ENCODE measurements at places on chromosomes 11 and 22. TPM values are rescaled to one million over a fixed set of nuclear protein-coding genes. Genes with fewer than 3 reads are reported as not detected.
A peak's percentile ranks its signal among the peaks of the same experiment; 100 is the strongest.

DNA sequence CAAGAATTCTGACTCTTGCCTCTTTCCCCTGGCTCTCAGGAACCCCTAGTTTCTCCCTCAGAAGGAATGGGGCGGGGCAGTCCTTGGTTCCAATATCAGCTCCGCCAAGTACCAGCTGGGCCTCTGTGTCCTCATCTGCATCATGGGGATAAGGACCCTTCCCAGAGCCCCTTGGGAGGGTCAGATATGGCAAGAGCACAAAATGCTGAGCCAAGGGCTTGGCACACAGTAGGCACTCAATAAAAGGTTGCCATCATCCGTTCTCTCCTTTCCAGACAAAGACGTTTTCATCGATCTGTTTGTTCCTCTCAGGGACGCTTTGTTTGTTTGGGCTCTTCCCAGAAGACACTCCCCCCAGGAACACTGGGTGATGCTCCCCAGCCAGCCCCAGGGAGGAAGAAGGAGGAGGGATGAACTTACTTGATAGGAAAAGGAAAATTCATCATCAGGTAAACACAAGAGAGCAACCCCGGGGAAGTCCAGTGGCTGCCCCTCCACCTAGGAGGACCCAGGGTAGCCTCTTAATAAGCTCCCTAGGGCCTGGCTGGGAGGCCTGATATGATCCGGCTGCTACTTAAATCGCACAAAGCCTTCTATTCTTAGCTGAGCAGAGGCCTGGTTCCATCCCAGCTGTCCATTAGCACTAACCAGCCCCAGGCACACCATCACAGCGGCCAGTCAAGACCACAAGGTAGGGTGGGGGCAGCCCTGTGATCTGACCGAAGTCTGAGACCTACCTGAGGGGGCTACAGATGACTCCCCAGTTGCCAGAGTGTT lies 19.6 kb downstream of the GDPD5 start:
- H3K27ac ChIP-seq, result no peak overlapping the region
- no peaks in the 10 kb centered on the region for H3K36me3 ChIP-seq
- no peak for DNase-seq
- peaks cover 58% of the 10 kb centered on the region for H3K4me1 ChIP-seq
- no peaks in the 10 kb centered on the region for H3K27me3 ChIP-seq

DNA sequence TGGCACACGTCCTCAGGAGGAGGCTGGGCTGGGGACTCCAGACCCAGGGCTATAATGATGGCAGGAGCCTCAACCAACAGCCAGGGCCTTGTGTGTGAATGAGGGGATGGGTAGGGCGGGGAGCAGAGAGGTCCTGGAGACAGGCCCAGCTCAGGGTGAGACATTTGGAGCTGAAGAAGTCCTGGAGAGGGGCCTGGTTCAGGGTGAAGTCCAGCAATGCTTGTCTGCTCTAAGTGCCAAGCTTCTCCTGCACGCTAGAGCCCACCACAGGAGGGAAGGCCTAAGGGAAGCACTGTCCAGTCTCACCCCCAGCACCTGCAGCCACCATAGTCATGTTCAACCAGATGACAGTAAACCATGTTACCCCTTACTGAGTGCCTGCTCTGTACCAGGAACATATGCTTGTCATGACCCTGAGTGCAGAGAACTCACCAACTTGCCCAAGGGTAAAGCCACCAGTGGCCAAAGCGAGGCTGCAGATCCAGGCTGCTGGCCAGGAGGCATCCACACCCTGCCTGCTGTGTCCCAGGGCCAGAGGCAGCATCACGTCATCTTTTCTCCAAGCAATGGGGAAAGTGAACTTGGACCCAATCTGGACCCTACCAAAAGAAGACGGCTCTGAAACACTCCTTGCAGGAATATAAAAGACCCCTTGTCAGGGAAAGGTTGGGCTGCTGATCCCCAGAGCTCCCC lies 24.0 kb downstream of the LMO1 start:
- no peak overlapping the region for H3K27ac ChIP-seq
- H3K27me3 ChIP-seq, result no peaks in the 10 kb centered on the region
- peaks cover 10% of the 10 kb centered on the region for H3K4me1 ChIP-seq
- no peak for DNase-seq
- H3K4me3 ChIP-seq, result no peak overlapping the region

DNA sequence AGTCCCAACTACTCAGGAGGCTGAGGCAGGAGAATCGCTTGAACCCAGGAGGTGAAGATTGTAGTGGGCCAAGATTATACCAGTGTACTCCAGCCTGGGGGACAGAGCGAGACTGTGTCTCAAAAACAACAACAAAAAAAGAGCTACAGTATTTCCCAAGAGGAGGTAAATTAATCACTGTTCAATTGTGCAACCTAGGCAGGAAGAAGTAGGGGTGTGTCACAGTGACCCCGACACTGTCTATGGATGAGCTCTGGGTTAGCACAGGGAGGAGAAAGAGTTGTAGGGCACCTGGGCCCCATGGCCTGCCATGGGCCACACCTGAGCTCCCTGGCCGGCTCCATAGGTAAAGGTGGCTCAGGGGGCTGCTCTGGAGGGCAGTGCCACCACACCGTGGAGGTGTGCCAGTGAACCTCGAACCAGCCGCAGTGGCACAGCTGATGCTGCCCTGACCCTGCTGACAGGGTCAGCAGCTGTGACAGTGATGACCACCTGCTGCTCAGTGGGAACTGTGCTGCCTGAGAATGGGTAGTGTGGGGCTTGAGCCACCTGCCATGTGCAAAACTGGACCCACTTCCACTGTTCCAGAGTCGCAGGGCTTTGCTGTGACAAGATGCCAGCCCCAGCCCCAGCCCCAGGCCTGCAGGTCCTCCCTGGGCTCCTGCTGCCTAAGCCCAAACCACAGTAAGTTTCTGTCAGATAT lies 84.0 kb upstream of the PITPNB start:
- no peaks in the 10 kb centered on the region for H3K4me1 ChIP-seq
- no peaks in the 10 kb centered on the region for H3K27me3 ChIP-seq
- no peak overlapping the region for H3K27ac ChIP-seq
- no peaks in the 10 kb centered on the region for H3K36me3 ChIP-seq
- DNase-seq, result no peak
- H3K4me3 ChIP-seq, result no peak overlapping the region

DNA sequence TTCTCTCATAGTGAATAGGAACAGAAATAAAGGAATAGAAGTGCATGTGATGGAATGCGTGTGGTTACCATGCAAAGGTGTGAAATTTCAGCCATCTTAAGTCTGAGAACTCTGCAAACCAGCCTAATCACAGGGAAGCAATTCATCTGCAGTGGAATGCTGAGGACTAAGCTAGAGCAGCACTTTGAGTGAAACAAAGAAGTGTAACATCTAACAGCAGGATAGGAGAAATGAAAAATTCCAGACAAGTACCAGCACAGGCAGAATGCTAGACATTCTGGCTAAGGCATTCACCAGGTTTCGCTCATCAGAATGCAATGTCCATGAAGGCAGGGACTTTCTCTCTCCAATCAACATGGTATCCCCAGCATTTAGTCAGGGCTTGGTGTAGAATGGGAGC lies 41.2 kb upstream of the SLC36A4 start:
- no peak overlapping the region for H3K4me3 ChIP-seq
- H3K36me3 ChIP-seq, result no peaks in the 10 kb centered on the region
- H3K27me3 ChIP-seq, result peaks cover 20% of the 10 kb centered on the region
- no peak overlapping the region for H3K27ac ChIP-seq
- no peaks in the 10 kb centered on the region for H3K4me1 ChIP-seq

DNA sequence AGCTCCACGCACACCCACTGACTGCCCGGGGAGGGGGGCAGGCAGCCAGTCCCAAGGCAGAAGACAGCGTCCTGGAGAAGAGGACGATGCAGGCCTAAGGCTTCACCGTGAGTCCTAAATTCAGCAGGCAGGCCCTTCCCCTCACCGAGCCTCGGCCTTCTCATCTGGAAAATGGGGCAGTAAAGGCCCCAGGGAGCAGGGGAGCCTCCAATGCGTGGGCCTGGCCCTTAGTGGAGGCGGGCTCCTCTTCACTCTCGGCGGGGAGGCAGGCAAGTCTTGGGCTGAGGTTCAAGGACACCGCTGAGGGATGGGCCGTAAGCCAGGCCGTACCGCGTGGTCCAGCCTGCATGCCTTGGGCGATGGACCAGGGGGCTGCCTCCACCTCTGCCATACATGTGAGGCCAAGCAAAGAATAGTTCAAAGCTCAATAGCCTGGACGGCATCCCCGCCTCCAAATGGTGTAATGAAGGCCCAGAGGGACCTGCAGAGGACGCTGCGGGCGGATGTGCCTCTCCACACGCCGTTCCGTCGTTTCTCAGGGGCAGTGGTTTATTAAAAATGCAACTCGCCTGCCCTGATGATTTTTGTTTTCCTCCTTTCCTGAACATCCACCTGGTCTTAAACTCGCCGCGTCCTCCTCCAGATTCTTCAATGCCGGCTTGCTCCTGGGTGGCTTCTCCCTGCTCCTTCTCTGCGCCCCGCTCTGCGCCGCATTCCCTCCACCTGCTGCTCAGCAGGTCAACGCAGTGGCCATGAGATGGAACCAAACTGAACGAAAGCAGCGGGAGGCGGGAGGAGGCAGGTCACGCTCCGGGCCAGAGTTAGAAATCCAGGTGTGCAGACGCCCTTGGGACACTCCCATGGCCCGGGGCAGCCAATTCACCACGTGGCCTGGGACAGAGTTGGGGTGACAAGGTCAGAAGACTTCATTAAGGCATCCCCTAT lies 627.8 kb downstream of the TBC1D22A start:
- H3K4me3 ChIP-seq, result no peak overlapping the region
- no peaks in the 10 kb centered on the region for H3K36me3 ChIP-seq
- H3K27me3 ChIP-seq, result no peaks in the 10 kb centered on the region
- no peaks in the 10 kb centered on the region for H3K4me1 ChIP-seq

DNA sequence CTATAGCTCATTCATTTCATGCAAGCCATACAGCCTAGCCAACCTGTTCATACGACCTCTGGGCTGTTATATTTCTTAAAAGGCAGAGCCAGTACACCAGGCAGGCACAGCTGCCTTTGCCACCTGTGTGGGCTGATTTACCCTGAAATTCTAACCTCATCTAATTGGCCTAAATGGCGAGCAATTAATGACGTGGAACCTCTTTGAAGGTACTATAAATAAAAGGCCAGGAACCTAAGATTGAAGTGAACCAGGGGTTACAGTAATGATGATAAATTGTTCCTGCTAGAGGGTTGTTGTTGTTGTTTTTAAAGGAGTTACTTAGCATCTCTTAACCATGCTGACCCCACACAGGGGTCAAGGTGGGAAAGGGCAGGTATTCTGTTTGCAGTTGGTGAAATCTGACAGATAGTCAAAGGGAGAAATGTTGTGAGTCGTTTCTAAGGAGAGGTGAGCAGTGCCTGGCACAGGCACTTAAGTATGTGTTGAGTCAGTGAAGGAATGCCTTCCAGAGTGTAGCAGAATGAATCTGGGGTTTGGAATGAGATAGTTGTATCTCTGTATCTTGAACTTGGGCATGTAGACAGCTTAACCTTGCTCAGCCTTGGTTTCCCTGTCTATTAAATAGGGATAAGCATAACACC lies 213.5 kb upstream of the NAV2 start:
- H3K4me1 ChIP-seq, result no peaks in the 10 kb centered on the region
- no peak for DNase-seq
- H3K4me3 ChIP-seq, result no peak overlapping the region
- H3K36me3 ChIP-seq, result no peaks in the 10 kb centered on the region

- H3K27ac ChIP-seq, result no peak overlapping the region
- no peaks in the 10 kb centered on the region for H3K4me1 ChIP-seq
- DNase-seq, result no peak
- H3K4me3 ChIP-seq, result no peak overlapping the region
- H3K36me3 ChIP-seq, result no peaks in the 10 kb centered on the region
Observed at GRCh38 chr11:16191212-16191867, 165.0 kb downstream of the SOX6 start.

DNA sequence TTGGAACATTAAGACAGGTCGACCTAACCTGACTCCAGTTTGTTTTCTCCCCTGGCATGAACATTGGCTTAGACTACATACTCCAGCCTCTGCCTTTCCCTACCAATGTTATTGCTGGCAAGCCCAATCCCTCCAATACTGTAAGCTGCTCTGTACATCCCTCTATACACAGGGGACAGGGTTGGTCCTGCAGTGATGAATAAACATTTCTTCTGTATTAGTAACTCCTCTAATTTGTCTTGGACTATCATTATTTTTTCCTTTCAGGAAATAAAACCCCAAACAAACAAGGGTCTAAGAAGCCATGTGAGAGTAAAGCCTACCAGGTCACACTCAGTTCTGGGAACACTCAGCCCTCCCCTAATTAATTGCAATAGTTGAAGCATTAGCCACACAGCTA lies 35.1 kb upstream of the FJX1 start:
- no peak for DNase-seq
- peaks cover 33% of the 10 kb centered on the region for H3K27me3 ChIP-seq
- H3K36me3 ChIP-seq, result no peaks in the 10 kb centered on the region
- no peak overlapping the region for H3K4me3 ChIP-seq
- no peaks in the 10 kb centered on the region for H3K4me1 ChIP-seq
- no peak overlapping the region for H3K27ac ChIP-seq

GRCh38 chr11:78030429-78031325 lies 7.6 kb upstream of the KCTD14 start:
- no peaks in the 10 kb centered on the region for H3K27me3 ChIP-seq
- no peaks in the 10 kb centered on the region for H3K4me1 ChIP-seq
- DNase-seq, result no peak
- no peaks in the 10 kb centered on the region for H3K36me3 ChIP-seq
- H3K27ac ChIP-seq, result no peak overlapping the region

GRCh38 chr11:57240757-57241156 lies 3.7 kb upstream of the APLNR start:
- no peak for DNase-seq
- no peak overlapping the region for H3K27ac ChIP-seq
- peaks cover 2% of the 10 kb centered on the region for H3K4me1 ChIP-seq
- no peaks in the 10 kb centered on the region for H3K36me3 ChIP-seq
- peaks cover 16% of the 10 kb centered on the region for H3K27me3 ChIP-seq

GRCh38 chr11:77201991-77202841 lies 74.2 kb downstream of the MYO7A start:
- no peaks in the 10 kb centered on the region for H3K36me3 ChIP-seq
- no peaks in the 10 kb centered on the region for H3K27me3 ChIP-seq
- DNase-seq, result peak; percentile 3

GRCh38 chr11:10866893-10867331 lies 9.1 kb upstream of the ZBED5 start:
- no peaks in the 10 kb centered on the region for H3K27me3 ChIP-seq
- no peak overlapping the region for H3K4me3 ChIP-seq
- H3K36me3 ChIP-seq, result peaks cover 3% of the 10 kb centered on the region
- H3K27ac ChIP-seq, result no peak overlapping the region
- H3K4me1 ChIP-seq, result peaks cover 24% of the 10 kb centered on the region

GRCh38 chr11:77776455-77776854 lies 44.1 kb downstream of the RSF1 start:
- no peak for DNase-seq
- H3K27me3 ChIP-seq, result no peaks in the 10 kb centered on the region
- H3K27ac ChIP-seq, result no peak overlapping the region
- no peaks in the 10 kb centered on the region for H3K36me3 ChIP-seq
- H3K4me1 ChIP-seq, result peaks cover 46% of the 10 kb centered on the region

Gene ZC3H7B
- 37.7 TPM for total RNA-seq

Gene PDGFB
- total RNA-seq, result 11.7 TPM

Gene LGALS12
- not detected for total RNA-seq

Gene CDC42EP2
- 0.26 TPM for total RNA-seq

Gene MED17
- total RNA-seq, result 34.7 TPM

Gene KDM4F
- total RNA-seq, result not detected

Gene LDLRAD3
- 0.10 TPM for total RNA-seq

Gene OR5I1
- total RNA-seq, result not detected
